ENCODE measurements at places on chromosomes 6 and 20.
A peak's percentile ranks its signal among the peaks of the same experiment; 100 is the strongest.

GRCh38 chr20:46810448-46811223, 84.0 kb upstream of the EYA2 start:
- DNase-seq = peak; percentile 52

DNA sequence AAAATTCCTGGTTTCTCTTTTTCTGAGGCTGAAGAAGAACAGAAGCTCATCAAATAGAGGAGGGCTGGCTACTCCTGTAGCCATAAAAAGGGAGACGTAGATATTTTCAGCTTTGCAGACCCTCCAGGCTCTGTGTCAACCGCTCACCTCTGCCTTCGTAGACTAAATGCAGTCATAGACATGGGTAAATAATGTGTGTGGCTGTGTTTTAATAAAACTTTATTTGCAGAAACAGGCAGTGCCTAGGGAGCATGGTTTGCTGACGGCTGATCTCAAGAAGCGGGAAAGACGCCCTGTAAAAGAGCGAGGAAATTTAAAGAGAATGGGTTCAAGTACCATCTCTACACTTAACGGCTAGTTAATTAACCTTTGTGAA, 171.8 kb downstream of the BCAS1 start:
- DNase-seq = no peak

DNA sequence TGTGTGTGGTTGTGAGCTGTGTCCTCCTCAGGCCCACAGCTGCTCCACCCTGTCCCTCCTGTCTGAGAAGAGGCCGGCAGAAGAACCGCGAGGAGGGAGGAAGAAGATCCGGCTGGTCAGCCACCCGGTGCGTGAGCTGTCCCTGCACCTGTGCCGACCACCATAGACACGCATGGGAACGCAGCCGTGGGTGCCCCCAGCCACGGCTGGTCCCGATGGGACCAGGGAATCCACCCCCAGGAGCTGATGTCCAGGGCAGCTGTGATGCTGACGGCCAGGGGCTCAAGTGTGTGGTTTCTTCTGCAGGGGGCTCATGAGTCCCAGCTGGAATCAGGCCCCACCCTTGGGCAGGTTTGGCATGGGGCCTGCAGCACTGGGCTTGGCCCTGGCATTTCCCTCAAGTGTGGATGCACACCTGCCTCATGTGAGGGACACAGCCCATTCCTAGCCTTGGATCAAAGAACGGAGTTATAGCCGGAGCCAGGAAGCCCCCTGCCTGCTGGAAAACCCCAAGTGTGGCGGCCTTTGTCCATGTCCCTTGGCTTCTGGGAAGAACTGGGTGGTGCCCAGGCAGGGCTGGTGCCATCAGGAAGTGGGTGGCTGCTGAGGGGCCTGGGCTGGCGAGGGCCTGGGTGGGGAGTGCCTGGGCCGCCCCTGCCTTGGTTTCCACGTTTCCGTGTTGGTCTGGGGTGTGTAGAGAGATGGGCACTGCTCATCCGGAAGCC, 4.6 kb upstream of the TNFRSF6B start:
- no peak for DNase-seq

- DNase-seq = no peak
Observed at GRCh38 chr6:40135491-40136072, 201.3 kb upstream of the MOCS1 start.

GRCh38 chr6:56539527-56540105, 103.1 kb downstream of the DST start:
- no peak for DNase-seq

- no peak for DNase-seq
Observed at GRCh38 chr6:66418906-66419305, 711.9 kb upstream of the EYS start.

DNA sequence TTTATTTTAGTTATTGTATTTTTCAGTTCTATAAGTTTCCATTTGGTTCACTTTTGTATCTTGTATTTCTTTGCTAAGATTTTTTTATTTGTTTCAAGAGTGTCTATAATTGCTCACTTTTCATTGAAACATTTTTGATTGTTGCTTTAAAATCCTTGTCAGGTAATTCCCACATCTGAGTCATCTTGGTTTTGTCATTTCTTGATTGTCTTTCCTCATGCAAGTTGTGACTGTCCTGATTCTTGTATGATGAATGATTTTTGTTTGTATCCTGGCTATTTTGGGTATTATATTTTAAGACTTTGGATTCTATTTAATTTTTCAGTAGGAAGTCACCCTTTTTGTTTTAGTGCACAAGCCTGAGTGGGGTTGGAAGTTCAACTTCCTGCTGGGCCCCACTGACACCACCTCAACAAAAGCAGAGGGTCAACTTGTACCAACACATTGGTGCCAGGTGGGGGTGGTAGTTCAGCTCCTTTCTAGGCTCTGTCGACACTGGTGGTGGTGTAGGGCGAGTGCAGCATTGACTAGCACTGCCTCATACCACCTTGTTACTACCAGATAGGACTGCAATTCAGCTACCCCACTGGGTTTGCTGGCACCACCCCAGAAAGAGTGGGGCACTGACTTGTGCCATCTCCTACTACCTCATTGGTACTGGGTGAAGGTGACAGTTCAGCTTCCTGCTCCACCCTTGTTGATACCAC, 8.8 kb downstream of the RSPH3 start:
- DNase-seq = no peak
